CD4-positive, alpha-beta T cell treated with Interleukin-12 subunit alpha and Interleukin-12 subunit beta, for 1 hour (primary cell): ENCODE measurements at places on chromosomes 13 and 19.

DNA sequence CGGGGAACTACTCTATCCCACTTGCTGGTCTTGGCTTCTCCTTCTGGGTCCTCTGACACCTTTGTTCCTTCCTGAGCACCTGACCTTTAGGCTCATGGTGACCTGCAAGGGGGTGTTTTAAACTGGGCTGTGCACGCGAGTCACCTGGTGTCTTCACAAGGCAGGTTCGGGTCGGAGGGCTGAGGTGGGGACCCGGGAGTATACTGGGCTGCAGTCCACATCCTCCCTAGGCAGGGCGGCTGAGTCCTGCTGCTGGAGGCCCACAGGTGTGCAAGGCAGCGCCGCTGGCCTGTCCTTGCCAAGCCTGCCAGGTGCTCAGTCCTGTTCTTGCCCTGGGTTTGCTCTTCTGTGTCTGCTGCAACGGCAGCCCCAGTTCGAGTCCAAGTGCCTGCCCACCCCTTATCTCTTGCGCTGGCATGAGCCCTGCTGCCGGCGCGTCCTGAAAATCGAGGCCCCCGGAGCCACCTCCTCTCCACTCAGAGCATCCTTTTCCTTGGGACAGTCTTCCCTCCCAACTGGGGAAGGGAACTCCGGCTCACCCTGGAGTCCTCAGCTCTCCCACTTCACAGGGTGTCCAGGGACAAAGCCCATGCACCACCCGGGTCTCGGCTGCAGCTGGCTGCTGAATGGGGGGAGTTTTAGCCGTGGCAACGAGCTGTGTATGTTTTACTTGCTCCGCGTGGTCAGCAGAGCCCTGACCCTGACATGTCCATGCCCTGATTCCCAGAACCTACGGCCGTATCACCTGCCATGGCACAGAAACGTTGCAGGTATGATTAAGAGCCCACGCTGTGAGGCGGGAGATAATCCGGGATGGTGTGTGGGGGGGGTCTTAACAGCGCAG, 193.5 kb downstream of the TEX29 start:
- DNase-seq: no peak

- DNase-seq: no peak
These were observed 27.5 kb upstream of the KL start for GRCh38 chr13:32988608-32989289.

- no peak for DNase-seq
These were observed 159.3 kb downstream of the ITGBL1 start for GRCh38 chr13:101611491-101612475.

GRCh38 chr19:1237027-1237659, 662 bp downstream of the CBARP start:
- no peak for DNase-seq

DNA sequence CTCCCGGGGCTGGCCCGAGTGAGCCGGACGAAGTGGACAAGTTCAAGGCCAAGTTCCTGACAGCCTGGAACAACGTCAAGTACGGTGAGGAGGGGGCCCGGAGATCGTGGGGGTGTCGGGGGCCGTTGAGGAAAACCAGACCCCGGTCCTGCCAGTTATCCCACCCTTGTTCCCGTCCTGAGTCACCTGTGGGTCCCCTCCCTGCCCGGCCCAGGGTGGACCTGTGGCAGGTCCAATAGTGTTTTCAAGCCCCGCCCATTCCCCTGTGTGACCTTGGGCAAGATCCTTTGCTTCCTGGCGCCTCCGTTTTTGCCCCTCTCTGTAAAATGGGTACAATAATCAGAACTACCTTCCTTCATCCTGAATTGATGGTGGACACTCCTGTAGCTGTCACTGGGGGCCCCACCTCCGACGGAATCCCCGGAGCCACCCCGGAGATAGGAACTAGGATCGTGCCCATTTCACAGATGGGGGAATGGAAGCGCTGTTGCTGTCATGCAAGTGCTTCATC, 593 bp downstream of the ATG4D start:
- peak; percentile 28 for DNase-seq

GRCh38 chr13:114155926-114156883, 22.9 kb upstream of the CFAP97D2 start:
- no peak for DNase-seq

DNA sequence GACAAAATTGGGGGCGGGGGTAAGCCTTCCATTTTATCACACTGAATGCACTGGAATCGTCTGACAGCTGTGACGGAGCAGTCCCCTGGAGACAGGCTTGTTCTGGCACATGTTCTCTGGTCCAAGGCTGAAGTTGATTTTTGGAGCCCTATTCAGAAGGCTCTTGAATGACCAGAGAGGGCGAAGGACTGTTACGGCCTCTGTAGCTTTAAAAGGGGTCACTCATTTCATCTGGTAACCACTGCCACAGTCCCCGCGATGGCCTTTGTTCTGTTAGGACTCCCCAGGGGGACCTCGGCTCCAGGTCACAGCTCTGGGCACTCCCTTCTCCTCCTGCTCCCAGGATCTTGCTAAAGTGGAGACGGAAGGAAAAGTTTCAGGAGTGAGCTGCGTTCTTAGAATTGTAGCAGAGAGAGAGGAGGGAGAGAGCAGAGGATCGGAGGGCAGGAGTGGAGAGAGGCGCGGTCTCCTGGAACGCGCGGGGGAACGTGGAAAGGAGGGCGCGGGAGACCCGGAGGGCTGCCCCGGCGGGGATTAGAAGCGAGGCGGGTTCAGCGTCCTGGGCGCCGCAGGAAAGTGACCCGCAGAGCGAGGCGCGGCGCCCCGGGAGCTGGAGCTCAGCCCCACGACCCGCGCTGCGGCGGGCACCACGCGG, 134.3 kb upstream of the MYO16 start:
- no peak for DNase-seq

DNA sequence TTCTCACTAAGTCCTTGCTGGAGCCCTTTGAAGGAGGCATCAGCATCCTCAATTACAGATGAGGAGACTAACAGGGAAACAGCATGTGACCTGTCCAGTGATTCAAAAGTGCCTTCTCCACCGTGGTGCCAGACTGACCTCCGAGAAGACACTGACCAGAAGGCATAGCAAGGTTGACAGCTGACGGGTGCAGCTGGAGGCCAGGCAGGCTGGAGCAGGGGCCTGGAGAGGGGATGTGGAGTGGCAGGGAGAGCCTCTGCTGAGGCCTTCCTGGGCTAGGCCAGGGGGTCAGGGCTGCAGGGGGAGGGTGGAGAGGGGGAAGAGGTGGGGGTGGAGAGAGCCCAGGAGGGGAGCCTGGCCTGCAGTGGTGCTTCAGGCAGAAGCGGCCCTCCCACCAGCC, 66.3 kb downstream of the KCTD15 start:
- DNase-seq: no peak

GRCh38 chr13:31866099-31866498, 126.8 kb downstream of the RXFP2 start:
- no peak for DNase-seq

DNA sequence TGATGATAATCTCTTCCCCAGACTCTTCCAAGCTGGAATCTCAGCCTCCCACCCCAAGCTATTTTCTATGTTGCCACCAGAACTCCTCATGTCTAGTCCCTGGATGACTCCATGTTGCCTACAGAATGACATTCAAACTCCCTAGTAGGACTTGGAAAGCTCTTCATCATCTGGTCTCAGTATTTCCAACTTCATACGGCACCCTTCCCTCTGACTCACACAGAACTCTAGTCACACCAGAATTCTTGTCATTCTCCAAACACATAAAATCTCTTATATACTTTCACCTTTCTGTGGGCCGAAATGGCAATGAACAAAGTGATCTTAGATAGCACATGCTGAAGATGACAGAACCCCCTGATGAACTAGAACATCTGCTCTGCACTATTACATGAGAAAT, 86.2 kb downstream of the CAB39L start:
- no peak for DNase-seq

DNA sequence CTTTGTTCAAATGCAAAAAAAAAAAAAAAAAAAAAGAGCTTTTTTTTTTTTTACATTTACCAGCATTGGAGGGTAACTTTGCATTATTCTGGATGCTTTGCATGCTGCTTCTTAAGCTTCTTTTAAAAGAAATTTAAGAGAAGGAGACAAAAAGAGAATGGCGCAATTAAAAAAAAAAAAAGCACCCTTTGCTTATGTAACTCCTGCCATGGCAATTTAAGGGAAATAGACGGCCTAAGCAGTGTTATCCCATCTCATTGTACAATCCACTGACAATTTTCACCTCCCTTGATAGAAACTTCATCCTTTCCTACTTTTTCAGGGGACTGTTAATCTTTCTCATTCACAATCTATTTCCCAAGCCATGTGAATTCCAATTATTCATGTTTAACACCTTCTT, 129.8 kb downstream of the KCTD12 start:
- no peak for DNase-seq

GRCh38 chr13:82717249-82717648, 1165.0 kb downstream of the SLITRK1 start:
- no peak for DNase-seq

DNA sequence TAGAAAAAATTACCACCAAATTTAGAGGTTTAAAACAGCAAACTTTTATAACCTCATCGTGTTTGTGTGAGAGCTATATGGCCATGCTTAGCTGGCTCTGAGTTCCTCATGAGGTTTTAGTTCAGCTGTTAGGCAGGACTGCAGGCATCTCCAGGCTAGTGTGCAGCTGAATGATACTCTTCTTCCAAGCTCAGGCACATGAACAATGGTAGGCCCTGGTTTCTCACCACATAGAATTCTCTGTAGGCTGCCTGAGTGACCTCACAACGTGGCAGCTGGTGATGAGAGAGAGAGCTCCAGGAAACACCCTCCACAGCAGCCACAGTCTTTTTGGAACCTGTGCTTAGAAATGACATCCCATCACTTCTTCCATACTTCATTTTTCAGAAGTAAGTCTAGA, 540.6 kb upstream of the MIR17HG start:
- DNase-seq: no peak

DNA sequence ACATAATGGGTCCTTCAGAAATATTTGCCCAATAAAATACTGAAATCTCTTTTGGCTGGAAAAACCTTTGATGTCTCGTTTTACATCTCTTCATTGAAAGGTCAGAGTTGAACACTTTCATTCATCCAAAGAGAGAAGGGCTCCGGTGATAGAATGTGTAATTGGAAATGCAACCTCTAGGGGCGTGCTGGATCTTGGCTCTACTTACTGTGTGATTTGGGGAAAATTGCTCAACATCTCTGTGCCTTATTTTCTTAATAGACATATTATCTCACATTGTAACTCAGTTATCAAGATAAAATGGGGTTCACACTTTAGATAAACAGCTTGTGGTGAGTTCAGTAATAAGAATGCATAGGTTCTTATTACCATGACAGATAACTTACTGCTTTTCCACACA, 1444.1 kb downstream of the SLITRK5 start:
- DNase-seq: no peak

- no peak for DNase-seq
These were observed 360.9 kb downstream of the SLITRK5 start for GRCh38 chr13:88031980-88032559.

GRCh38 chr19:19461671-19462622, 53.4 kb downstream of the TSSK6 start:
- DNase-seq: peak; percentile 41

- DNase-seq: no peak
These were observed 160.9 kb downstream of the TBC1D4 start for GRCh38 chr13:75321084-75321483.

DNA sequence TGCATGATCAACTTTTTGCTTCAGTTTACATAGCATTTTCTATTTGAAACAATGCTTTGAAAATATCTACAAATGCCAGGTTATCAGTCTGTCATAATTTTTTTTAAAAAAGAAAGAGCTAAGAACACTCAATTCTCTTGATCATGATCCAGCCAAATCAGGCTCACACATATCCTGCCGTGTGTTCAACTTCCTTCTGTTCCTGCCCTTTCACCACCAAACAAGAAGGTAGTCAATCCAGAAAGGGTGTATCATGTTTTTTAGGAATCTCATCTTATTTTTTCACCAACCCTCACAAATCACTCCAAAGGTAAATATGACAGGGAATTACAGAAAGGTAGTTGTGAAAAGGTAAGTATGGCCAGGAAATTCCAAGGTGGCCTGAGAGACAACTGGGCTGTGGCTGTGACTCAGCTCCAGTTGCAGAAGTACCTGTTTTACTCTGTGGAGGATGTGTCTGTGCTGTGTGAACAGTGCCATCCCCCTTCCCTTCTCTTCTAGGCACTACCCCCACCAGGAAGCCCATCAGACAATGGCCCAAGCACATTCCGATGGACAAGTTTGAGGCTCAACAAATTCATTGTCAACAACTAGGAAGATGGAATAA, 138.8 kb upstream of the GJB6 start:
- DNase-seq: no peak

- no peak for DNase-seq
These were observed 36.9 kb downstream of the KCNC3 start for GRCh38 chr19:50292216-50292827.

DNA sequence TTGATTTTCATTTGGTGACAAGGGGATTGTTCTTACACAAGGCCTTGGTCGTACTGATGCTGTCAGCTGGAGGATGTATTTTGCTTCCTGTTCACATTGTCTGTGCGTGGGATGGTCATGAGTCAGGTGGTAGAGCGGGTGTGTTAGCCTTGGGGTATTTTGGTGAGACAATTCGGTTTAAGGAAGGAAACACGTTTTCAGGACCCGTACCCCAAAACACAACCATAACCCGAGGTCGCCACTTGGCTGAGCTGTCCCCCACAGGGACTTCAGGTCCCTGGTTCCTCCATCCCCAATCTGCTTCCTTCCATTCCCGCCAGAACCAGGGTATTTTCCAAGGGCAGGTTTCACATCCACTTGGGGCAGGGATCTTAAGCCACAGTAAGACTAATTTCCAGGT, 15.0 kb downstream of the MYO9B start:
- no peak for DNase-seq

- no peak for DNase-seq
These were observed 20.2 kb downstream of the CACNG6 start for GRCh38 chr19:54011507-54012211.

- DNase-seq: no peak
These were observed 111.3 kb downstream of the SLC7A1 start for GRCh38 chr13:29484236-29484635.
